ENCODE measurements at places on chromosomes 11 and 22.

DNA sequence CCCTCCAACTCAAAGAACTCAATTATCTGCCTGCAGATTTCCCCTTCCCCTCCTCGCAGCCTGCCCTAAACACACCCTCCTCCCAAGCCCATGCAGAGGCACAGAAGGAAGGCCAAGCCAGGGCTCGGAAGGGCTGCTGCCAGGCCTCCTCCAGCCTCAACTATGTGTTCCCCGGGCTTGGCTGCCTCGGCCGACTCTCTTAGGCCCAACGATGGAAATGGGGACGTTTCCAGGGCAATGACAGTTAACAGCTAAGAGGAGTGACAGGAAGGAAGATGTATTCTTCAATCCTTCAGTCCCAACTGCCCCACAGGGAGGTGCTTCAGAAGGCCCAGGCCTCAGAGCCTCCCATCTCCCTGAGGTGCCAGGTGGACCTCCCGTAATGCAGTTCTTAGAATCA lies 104.0 kb upstream of the AKIP1 start:
- DNase-seq, result no peak

DNA sequence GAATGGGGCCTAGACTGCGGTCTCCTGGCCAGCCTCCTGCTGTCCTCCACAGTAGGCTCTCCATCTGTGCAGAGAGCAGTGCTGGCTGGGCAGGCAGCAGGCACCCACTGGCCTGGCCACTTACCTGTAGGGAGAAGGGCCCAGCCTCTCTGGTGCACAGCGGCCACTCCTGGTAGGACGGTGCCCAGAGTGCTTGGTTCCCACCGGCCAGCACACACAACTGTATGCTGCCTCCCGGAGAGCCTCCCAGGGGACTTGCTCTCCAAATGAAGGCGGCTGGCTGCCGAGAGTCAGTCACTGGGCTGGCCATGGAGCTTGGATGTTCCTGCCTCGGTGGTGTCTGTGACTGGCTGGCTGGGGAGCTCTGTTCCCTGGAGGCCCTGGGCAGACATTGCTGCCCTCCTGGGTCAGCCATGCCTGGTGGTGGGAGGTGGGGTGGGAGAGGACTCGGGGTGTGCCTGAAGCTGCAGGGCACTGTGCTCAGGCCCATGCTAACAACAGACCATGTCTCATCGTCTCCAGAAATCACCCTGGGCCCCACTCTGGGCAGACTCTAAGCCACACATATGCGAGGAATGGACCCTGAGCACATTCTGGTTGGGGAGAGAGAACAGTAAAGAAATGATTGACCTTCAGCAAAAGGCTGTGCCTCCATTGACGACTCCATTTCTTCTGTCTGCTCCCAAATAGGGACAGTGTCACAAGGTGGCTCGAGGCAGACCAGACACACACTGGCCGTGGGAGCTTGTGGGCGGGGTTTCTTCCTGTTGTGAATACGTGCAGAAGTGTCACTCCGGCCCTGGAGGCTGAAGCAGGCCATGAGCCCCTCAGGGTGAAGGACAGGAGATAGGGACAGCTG lies 350.8 kb downstream of the TBC1D22A start:
- no peak for DNase-seq

GRCh38 chr11:126444072-126444471 lies 88.6 kb downstream of the ST3GAL4 start:
- no peak for DNase-seq

GRCh38 chr11:46279126-46280099 lies 2.0 kb downstream of the CREB3L1 start:
- DNase-seq, result no peak

DNA sequence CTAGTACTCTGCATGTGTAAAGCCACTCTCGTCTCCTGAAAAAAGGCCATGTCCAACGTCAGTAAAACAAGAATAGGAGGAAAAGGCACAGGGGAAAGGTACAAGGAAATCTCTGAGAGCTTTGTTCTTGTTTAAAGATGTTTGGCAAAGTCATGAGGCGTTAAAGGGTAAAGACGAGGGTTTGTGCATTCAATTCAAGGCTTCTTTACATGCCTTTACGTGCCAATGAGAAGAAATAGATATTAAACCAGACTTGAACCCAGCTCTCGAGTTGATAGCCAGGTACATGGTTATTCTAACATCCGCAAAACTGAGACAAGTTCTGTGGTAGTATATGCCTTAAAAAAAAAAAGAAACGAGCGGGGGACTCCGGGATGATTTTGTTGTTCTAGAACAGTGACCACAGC lies 704 bp upstream of the CFL1 start:
- DNase-seq, result no peak

- DNase-seq, result no peak
Observed at GRCh38 chr11:31233425-31233824, 136.1 kb downstream of the DCDC1 start.

- no peak for DNase-seq
Observed at GRCh38 chr11:11978792-11979487, 29.5 kb downstream of the DKK3 start.

DNA sequence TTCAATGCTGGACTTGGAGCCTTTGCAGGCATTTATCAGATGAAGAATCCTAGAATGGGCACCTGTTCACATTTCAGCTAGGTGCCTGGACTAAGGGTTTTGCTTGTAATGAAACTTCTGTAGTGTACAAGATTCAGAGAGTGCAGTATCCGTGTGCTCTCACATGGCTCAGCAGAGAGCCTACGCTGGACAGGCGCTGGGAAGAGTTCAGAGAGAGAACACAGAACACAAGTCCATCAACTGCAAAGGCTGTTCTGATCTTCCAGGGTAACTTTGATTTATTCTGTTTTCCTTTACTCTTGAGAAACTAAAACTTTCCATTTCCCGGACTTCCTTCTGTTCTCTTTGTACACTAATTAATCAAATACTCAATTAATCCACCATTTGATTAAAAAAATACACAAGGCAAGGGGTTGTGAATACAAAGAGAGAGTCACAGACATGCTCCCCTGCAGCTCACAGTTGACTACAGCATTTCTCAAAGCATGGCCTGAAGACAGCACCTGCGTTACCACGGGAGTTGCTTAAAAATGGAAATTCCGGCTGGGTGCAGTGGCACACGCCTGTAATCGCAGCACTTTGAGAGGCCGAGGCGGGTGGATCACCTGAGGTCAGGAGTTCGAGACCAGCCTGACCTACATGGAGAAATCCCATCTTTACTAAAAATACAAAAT lies 393.7 kb downstream of the LARGE1 start:
- DNase-seq, result no peak

DNA sequence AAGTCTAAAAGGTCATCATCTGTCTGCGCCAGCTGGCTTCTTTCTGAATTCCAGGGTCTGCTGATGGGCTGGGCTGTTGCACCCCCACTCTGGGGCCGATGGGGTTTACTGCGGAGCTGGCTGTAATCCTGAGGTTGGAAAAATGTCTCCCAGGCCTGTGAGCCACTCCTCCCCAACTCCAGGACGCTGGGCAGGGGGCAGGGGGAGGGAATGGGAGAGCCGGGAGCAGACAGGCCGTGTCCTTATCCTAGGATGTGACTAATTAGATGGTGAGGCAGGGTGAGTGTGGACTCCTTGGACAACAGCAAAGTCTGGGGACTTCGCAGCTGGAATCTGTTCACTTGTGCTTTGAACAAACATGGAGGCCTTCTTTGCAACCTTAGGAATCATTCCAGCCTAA lies 48.7 kb downstream of the LRRC32 start:
- no peak for DNase-seq

Measured in activated CD4-positive, CD25-positive, alpha-beta regulatory T cell treated with anti-CD3 and anti-CD28 coated beads, Interleukin-2, amount 50 U/mL, for 72 hours (primary cell).